Activated CD4-positive, alpha-beta T cell treated with anti-CD3 and anti-CD28 coated beads, Interleukin-10, Interleukin-2, amounts not matched to agents 100 ng/mL and 50 ng/mL, durations not matched to agents 16 hours and 8 hours (primary cell): ENCODE measurements at places on chromosomes 2 and 18.

GRCh38 chr2:31089645-31090044 lies 48.6 kb downstream of the GALNT14 start:
- no peak for DNase-seq

DNA sequence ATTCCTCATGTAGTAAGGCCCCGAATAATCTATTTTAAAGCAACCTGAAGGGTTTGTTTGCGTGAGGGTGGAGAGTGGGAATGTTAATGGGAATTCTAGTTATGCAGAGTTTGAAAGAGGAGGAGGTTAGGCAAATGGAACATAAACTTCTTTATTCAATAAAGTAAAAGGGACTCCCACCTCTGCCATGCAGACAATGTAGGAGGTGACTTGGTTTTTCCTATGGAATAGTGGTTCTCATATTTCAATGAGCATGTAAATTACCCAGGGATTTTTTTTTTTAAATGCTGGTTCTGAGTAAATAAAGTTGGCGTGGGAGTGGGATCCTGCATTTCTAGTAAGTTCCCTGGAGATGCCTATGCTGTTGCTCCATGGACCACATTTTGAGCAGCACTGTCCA lies 367.9 kb downstream of the THSD7B start:
- DNase-seq = no peak

- DNase-seq = no peak
These were observed 1.6 kb downstream of the DSC2 start for GRCh38 chr18:31100436-31101182.

DNA sequence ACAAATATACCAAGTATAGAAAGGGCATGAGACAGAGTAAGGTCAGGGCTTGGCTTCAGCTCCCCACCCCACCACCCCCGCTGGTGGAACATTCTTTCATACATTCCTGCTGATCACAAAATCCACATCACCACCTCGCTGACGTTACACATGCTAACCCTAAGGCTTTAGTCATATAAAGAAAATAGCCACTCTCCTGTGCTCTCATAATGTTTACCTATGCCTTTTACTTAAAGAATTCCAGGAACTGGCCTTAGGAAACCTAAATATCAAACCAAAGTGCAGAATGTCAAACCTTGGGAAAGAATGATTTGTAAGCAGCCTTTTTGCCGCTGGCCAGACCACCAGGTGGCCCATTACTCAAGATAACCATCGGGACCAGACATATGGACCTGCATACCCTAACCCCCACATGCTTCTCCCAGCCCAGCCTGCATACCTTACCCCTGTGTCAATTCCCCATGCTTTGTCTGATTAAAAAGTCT lies 136.3 kb upstream of the SLC39A10 start:
- DNase-seq = no peak

DNA sequence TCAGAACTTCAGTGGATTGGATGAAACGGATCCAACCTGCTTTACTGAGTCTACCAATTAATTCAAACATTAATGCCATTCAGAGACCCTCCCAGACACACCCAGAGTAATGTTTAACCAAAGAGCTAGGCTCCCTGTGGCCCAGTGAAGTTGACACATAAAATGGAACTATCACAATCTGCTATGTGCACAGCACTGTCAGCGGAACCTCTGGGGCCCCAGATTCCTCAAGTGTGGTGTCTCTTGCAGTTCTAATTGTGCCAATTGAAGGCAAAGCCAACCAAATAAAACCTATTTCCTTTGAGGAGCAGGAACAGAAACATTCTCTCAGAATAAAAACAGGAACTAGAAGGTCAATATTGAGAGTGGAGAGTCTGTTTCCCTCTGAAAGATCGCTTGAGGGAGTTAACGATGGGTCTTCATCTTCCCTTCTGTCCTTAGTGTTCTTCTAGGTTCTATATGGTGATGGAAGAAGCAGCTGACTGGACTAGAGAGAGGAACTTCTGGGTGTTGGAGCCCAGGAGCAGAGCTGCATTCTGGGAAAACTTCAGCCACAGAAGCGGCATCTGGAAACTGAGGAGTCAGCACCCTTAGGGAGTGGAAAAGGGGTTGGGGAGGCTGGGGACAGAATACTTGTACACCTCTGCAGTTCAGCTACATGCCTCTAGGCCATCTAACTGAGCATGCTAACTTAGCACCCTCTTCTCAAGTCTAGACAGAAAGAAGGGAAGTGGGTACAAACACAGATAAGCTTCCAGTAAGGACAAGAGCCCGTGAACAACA lies 174.4 kb upstream of the FBXO11 start:
- DNase-seq = no peak

DNA sequence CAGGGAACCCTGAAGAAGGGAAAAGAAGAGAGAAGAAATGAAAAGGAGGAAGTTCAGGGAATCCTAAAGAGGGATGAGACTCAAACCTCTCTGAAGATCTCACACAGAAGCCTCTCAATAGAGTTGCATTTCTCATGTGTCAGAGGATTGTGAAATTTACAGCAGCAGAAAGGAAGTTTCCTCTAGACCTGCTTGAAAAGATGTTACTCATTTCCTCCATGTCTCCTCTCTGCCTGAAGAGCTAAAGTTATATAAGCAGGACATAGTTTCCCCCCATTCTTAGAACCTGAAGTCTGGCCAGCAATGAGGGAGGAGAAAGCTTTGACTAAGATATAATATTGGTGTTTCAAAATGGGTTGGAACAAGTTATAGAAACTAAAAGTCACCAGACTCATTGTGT lies 1155.6 kb downstream of the LRP1B start:
- DNase-seq = no peak

- no peak for DNase-seq
These were observed 619 bp upstream of the MSH6 start for GRCh38 chr2:47782381-47782670.

DNA sequence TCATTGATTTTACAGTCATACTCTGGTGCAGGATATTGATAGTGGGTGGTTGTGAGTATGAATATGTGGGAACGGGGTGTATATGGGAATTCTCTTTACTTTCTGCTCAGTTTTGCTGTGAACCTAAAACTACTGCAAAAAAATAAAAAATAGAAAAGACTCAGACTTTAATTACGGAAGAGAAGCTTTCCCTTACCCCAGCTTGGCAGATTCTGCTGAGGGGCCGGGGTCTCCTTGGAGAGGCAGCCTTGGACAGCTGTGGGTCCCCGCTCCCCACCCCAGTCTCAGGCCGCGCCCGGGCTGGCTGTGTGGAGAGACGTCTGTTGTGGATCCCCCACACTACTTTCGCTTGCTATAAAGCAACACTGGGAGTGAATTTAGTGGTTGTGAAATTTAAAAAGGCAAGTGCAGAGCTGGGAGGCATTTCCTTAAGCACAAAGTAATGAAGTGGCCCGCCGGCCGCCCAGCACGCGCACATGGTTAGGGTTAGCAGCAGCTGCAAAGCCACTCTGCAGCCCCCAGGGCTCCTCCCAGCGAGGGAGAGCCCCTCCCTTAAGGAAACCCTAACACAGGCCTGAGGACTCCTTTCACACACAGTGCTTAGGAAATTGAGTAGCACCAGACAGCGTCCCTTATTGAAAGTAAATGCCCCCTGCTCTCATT lies 102.4 kb downstream of the DDX1 start:
- DNase-seq = no peak

DNA sequence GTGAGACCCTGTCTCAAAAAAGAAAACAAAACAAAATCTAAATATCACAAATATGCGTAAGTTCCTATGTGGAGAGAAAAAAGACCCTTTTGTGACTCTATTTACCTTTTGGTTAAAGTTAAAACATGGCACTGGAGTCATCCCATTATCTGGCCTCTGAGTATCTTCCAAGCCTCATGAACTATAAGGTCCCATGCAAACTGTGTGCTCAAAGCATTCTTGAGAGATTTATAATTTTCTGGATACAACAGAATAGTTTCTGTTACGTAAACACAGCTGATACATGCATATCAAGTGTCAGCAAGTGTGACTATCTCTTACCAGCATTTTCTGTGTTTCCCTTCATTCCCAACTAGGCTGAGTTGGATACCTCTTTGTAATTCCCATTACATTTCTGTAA lies 8.8 kb upstream of the NOSTRIN start:
- DNase-seq = no peak

DNA sequence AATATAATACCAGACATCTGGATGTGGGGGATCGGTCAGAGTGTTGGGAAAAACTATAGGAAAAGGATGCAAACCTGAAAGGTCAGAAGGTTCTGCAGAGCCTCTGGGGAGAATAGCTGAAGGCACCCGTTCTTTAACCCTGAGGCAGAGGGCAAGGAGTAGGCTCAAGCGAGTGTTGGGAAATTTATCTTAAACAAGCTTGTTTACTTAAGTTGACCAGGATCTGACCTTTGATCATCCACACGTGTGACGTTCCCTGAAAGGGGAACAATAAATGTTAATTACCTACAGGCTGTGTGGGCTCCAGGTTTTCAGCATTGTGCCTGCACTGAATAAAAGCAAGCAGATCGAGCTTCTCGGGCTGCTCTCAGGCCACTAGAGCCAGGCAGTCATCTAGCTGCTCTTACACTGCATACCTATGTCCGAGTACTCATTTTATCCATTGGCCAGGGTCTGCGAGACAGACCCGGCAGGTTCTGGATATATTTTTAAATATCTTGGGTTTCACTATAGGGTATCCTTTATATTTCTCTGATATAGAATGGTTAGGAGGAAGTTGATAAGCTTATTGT lies 400.6 kb upstream of the CHST9 start:
- no peak for DNase-seq

DNA sequence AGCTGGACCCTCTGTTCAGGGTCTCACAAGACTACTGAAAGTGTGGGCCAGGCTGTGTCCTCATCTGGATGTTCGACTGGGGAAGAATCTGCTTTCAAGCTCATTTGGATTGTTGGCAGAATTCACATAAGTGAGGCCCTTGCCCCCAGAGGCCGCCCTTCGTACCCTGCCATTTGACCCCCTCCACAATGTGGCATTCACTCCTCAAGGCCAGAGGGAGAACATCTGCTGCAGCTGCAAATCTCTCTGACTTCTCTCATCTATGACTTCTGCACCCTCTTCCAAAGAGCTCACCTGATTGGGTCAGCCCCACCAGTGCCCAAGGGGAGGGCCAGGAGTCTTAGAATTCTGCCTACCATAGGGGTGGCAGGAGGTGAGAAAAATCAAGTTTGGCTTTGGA lies 3.9 kb upstream of the CNDP2 start:
- DNase-seq = no peak

DNA sequence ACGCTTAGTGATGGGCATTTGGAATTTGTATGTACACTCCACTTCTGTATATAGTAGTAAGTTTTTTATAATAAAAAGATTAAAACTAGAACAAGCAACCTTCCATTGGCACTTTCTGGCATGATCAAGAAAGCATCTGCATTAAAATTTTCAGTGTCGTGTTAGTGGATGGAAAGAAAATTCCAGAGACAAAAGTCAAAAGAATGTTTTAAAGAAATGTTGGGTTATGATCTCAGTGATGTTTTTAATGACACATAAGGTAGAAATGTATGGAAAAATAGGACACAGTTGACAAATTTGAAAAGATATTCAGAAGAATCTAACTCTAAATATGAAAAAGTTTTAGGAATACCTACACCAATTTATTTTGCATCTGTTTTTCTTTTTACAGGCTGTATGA lies 126.1 kb upstream of the FAM117B start:
- DNase-seq = no peak

- DNase-seq = no peak
These were observed 11.5 kb downstream of the TEX44 start for GRCh38 chr2:231604101-231604684.

DNA sequence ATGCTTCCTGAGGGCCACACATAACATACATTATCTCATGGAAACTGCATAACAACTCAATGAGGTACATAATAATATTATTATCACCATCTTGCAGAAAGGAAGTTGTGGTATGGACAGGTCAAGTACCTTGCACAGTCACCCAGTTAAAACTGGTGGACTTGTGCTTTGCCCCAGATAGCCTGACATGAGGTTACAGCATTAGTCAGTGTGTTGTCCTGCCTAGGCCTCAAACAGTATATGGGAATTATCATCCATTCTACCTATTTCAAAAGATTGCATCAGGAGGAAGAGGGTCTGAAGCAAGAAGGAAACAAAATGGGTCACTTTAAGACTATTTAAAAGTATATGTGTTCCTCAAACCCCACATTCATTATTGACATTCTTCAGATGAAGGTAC lies 5.4 kb upstream of the ANTXR1 start:
- DNase-seq = no peak

DNA sequence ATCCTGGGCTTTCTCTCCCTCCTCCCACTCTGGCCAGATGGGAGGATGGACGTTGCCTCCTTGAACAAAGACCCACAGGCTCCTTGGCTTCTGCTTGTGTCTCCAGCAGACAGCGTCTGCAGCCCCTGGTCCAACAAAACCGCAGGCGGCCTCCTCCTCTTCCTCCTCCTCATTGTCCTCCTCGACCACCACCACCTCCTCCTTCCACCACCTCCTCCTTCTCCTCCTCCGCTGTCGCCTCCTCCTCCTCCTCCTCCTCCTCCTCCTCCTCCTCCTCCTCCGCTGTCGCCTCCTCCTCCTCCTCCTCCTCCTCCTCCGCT lies 45.7 kb upstream of the ALPP start:
- no peak for DNase-seq

DNA sequence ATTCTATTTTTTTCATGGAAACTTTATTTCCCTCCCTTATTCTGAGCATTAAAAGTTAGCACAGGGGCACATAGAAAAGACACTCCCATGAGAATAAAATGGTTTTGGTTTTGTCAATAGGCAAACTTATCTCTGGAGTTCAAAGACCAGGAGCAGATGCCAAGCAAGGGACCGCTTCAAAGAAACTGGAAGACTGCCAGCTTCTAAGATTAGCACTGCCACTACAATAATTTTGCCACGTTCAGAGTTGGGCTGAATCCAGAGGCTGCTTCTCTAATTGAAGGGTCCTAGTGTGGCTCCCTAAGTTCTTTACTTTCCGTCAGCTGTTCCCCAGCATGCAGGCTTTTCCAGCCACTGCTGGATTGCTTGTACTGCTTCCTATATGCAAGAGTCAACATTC lies 681.0 kb upstream of the GCFC2 start:
- DNase-seq = no peak

- DNase-seq = no peak
These were observed 737.5 kb downstream of the SATB2 start for GRCh38 chr2:198720266-198720665.

GRCh38 chr18:48345596-48345995 lies 63.6 kb downstream of the ZBTB7C start:
- no peak for DNase-seq

- DNase-seq = no peak
These were observed 18.4 kb downstream of the GPR55 start for GRCh38 chr2:230906471-230907230.

GRCh38 chr2:10810202-10811161 lies 2.1 kb downstream of the PDIA6 start:
- peak; percentile 48 for DNase-seq
